Type B pancreatic cell (in vitro differentiated cells): ENCODE measurements at places on chromosomes 1 and 21.

- peak overlapping the region; percentile 47 for H3K27ac ChIP-seq
- H3K4me1 ChIP-seq: peaks cover 36% of the 10 kb centered on the region
- H3K36me3 ChIP-seq: no peaks in the 10 kb centered on the region
Measured at GRCh38 chr1:225754940-225755641, 22.5 kb upstream of the SRP9 start.

DNA sequence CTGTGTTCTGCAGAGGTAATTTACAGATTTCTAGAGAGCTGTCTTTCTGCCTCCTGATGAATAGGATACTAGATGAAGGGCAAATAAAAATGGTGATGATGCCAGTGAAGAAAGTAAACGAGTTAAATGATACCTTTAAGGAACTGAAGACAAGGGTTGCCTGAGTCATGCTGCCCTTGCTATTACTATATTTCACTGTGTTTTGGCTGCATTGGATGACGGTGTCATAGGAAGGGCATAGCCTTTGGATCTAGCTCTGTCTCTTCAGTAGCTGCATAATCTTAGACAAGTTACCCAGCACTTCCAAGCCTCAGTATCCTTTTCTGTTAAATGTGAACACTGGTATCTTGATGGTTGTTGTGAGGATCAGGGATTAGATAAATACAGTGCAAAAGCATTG, 131.5 kb upstream of the FGGY start:
- no peaks in the 10 kb centered on the region for H3K27me3 ChIP-seq
- no peak for DNase-seq
- no peak overlapping the region for H3K27ac ChIP-seq
- no peak overlapping the region for H3K4me3 ChIP-seq

GRCh38 chr1:119909890-119910596, 13.7 kb upstream of the ADAM30 start:
- H3K4me3 ChIP-seq: no peak overlapping the region
- no peak overlapping the region for H3K27ac ChIP-seq
- peaks cover 10% of the 10 kb centered on the region for H3K36me3 ChIP-seq

- H3K36me3 ChIP-seq: no peaks in the 10 kb centered on the region
- peaks cover 7% of the 10 kb centered on the region for H3K4me1 ChIP-seq
- H3K27ac ChIP-seq: no peak overlapping the region
Measured at GRCh38 chr1:25017436-25018109, 87.5 kb upstream of the RUNX3 start.

DNA sequence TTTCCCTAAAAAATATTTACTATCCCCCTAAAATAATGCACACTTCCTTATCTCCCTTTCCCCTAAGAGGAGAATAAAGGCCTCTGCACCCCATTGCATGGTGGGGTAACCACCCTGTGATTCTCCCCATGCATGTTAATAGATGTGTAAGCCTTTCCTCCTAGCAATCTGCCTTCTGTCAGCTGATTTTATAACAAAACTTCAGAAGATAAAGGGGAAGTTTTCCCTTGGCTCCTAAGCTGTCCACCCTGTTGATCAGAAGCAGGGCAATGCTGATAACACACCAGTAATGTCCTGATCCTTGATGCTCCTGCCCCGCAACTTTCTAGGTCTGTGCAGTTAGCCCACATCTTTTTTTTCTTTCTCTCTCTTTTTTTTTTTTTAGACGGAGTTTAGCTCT, 11.4 kb upstream of the RNF187 start:
- H3K27me3 ChIP-seq: peaks cover 41% of the 10 kb centered on the region
- no peak overlapping the region for H3K27ac ChIP-seq
- no peak for DNase-seq
